ENCODE measurements at places on chromosomes 3 and 15. TPM values are rescaled to one million over a fixed set of nuclear protein-coding genes. Genes with fewer than 3 reads are reported as not detected.

DNA sequence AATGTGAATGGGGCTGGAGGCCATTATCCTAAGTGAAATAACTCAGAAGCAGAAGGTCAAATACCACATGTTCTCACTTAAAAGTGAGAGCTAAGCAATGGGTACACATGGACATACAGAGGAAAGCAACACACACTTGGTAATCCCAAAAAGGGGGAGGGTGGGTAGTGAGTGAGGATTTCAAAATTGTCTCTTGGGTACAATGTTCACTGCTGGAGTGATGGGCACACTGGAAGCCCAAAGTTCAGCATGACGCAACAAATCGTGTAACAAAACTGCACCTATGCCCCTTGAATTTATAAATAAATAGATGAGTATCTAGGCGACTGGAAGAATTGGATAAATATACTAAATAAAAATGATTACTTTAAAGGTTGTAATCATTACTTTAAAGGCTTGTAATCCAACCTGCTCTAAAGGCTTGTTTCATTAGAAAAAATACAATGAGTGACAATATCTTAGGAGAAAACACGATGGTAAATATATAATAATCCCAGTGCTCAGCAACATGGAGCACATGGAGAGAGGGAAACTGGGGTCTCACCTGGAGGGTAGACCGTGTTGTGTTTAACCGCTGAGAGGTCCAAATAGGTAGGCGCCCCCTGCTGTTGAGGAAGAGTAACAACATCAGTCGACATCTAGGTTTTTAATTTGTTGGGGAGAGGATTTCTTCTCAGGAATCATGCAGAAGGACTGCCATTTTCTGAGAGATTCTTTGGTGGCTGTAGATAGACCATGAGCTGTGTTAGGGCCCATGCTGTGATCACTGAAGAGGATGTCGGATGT lies 78.5 kb upstream of the ROBO1 start:
- no peak for DNase-seq

The EXD1 gene
- not detected for total RNA-seq

- DNase-seq = no peak
These were observed 14.7 kb downstream of the FSIP1 start for GRCh38 chr15:39767921-39768320.

DNA sequence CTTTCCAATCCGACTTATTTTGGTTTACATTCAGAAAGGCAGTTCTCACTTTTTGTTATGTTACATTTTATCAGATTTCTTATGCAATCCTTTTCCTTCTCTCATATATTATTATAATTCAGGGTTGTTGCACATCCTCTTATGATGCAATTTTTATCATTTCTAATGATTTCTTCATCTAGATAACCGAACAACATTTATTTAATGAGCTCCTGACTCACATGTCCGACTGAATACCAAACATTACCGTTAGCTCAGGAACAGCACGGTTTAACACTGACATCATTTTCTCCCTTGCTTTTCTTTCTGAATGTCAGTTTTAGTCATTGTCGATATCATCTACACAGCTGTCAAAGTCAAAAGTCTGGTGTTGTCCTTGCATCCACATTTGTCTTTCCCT lies 199.2 kb downstream of the BCHE start:
- no peak for DNase-seq

DNA sequence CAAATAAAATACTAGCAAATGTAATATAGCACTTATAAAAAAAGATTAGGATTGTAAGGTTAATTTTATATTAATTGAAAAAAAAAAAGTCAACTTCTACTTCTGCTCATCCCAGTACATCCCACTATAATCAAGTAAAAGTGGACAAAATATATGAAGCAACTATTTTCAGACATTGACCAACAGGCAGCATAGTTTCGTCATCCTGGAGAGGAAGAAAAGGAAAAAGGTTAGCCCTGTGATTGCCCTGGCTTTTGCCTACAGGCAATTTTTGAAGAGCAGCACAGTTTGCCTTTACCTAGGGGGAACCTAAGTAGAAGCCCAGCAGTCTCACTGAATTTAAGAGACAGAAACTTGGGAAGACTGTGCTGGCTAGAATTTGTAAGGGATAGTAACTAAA lies 52.2 kb upstream of the ACTC1 start:
- no peak for DNase-seq

DNA sequence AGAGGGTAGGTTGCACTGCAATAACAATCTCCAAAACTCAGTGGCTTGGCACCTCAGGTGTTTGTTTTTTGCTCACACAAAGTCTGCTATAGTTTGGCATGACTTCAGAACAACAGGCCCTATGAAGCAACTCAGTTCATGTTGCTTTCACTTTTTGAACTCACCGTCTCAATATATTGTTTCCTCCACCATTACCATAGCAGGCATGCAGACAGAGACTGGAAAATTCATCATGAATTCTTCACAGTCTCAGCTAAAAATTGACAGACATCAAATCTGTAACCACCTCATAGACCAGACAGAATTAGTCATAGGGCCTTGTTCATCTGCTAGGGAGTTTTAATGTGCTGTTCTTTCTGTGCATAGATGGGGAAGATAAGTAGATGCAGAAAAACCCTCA lies 161.4 kb upstream of the POU1F1 start:
- DNase-seq = no peak

- no peak for DNase-seq
These were observed 1.1 kb downstream of the FAH start for GRCh38 chr15:80153900-80154299.

Measured in mucosa of descending colon (tissue), 3 donors.